ENCODE measurements at places on chromosomes 6 and 20. TPM values are rescaled to one million over a fixed set of nuclear protein-coding genes. Genes with fewer than 3 reads are reported as not detected.

Gene MC3R
- total RNA-seq, result not detected

Gene HLA-DMB
- 19.1 TPM for total RNA-seq

Gene LRRC1
- total RNA-seq, result 4.1 TPM

Gene CCN2
- total RNA-seq, result not detected

Gene OPN5
- not detected for total RNA-seq

Gene CYP21A2
- not detected for total RNA-seq

Measured in activated CD4-positive, alpha-beta memory T cell treated with anti-CD3 and anti-CD28 coated beads, Interleukin-2, amount 10 ng/mL, durations not matched to agents 7 days and 5 days (primary cell).